SHP77 (cell line): ENCODE measurements at places on chromosomes 1 and 21.
A peak's percentile ranks its signal among the peaks of the same experiment; 100 is the strongest.

- no peak for DNase-seq
These were observed 312.3 kb downstream of the RRAGC start for GRCh38 chr1:38547321-38547720.

DNA sequence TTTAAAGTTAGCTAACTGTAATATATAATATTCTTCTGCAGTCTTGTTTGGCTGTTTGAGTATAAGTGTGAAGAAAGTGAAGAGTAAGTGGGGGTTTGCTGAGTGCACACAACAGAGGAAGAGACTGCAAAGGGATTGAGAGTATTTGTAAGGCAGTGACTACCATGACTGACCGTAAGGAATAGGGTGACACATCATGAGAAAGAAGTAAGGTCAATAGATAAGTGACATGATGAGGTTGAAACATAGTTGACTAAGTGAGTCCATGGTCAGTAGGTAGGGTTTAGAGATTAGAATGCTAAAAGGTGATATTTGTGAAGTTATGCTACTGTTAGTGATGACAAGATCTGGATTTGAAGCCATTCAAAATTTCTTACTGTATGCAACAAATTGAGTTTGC lies 27.7 kb downstream of the WARS2 start:
- DNase-seq: no peak

- no peak for DNase-seq
These were observed at the start of gene UBE2U for GRCh38 chr1:64203420-64203819. Gene UBE2U (plus strand): TSS chr1:64203623. CDS start chr1:64204051, 428 bp downstream.

- no peak for DNase-seq
These were observed 28.0 kb upstream of the H3-3A start for GRCh38 chr1:226034482-226034881.

- DNase-seq: no peak
These were observed 53.9 kb upstream of the AKT3 start for GRCh38 chr1:243903895-243904294.

DNA sequence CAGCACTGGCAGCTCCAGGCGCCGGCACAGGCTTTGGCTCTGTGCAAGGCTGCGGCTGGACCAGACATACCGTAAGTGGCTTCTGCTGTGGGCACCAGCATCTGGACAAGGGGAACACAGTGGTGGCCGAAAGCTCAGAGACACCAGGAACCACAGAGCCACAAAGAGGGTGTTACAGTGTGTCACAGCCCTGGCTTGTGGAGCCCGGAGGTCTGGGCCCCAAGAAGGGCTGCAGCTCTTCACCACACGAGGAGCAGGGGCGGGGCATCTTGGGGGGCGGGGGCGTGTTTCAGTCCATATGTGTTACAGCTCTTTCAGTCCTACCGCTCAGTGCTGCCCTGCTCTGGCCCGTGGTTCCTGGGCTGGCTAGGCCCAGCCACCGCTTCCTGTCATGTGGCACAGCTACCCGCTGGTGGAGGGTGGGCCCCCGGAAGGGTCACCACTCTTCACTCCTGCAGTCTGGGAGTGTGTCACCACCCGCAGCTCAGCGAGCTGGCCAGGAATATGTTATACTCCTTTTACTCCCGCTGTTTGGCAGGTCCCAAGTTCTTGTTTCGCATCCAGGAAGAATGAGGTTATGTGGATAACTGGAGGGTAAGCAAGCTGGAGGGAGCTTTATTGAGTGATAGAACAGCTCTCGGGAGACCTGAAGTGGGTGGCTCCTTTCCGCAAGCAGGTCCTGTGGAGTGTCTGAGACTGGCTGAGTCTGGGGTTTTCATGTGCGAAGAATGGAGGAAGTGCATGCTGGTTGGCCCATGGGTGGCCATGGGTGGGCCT lies 3.3 kb upstream of the LSM10 start:
- peak; percentile 95 for DNase-seq

GRCh38 chr1:224219011-224219611 lies 36.1 kb downstream of the DEGS1 start:
- DNase-seq: no peak

- DNase-seq: no peak
These were observed 49.8 kb upstream of the GADD45A start for GRCh38 chr1:67635055-67635809.

GRCh38 chr1:31382379-31382989 lies 9.6 kb upstream of the FABP3 start:
- DNase-seq: no peak

GRCh38 chr1:116379674-116380498 lies 6.8 kb downstream of the ATP1A1 start:
- no peak for DNase-seq

DNA sequence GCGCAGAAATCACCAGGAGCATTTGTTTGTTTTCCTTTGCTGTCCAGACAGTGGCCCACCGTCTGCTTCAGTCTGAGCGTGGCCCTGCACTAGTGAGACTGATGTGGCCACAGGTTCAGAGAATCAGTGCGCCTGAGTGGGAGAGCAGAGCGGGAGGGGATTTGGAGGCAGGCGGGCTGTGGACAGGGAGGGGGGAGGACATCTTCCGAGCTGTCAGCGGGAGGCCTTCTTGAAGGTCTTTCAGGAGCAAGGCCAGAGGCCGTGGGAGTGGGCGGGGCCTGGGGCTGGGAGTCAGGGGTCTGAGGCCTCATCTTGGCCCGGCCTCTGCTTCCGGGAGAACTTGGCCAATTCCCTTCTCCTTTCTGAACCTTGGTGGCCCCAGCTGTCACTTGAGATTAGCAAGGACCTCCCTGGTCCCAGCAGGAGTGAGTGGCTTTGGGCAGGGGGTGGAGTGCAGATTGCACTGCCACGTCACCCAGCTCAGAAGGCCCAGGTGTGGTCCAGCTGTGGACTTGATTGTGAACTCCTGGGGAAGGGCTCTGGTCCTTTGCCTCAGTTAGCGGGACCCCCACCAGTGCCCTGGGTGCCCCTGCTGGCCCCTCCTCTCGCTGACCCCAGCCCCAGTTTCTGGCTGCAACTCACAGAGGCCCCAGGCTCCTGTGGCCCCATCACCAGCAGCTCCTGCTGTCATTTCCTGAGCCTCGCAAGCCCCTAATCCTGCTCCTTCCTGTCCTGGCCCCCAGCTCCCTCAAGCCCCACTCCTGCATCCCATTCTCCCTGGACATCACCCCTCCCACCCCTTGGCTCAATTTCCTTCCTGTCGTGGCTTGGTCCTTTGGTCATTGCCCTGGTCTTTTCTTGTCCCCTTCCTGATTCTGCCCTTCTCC lies 8.4 kb downstream of the TNFRSF1B start:
- DNase-seq: no peak

- no peak for DNase-seq
These were observed 83.6 kb downstream of the ST6GALNAC3 start for GRCh38 chr1:76158126-76158525.

DNA sequence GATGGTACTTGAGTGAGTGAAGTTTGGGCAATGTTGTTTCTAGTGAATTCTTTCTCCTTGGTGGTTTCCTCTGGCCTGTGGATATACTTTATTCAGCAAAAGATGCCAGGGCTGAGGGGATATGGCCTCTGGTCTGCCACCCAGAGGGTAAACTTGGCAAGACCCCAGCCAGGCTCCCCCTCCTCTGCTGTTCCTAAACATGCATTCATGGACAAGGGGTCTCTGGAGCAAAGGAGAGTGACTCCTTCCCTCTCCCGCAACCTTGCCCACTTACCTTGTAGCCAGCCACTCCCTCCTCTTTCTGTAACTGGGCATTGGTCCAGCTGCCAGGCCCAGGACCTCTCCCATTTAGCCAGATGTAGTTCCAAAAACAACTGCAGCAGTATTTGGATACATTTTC lies 43.8 kb downstream of the RUNX3 start:
- no peak for DNase-seq

DNA sequence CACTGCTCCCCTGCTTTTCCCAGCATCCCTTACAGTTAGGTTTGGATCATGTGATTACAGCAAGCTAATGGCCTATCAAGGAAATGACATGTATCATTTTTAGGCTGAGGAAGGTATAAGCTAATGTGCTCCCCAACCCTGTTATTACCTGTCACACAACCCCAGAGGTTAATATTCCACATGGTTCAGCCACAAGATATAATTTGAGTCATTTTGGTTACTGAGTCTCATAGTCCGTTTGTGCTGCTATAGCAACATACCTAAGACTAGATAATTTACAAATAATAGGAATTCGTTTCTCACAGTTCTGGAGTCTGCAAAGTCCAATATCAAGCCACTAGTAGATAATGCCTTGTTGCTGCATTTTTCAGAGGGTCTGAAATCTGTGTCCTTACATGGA lies 29.1 kb upstream of the SLC16A1 start:
- DNase-seq: no peak

GRCh38 chr1:56135864-56136147 lies 443.6 kb downstream of the PLPP3 start:
- no peak for DNase-seq

DNA sequence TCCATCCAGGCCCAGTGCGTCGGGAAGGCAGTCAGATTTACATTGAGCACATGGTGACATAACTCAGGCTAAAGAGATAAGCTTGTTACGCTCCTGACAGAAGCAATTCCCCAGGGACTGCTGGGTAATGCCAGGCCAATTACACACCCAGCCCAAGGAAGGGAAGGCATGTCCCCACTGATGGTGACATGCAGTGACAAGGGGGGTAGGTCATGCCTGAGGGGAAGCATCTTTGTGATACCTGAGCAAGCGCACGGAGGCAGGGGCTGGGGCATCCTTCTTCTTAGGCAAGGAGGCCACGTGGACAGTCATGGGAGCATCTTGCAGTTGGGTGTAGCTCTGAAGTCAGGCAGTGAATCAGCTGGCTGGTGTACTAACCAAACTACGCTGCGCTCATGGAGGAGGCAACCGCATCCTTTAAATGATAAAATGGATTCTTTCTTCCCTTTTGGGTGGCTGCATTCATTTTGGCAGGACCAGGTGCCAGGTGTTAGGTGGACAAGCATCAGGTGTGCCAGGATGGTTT lies 39.6 kb upstream of the GRIK3 start:
- no peak for DNase-seq

GRCh38 chr1:223887747-223888418 lies 42.1 kb upstream of the TP53BP2 start:
- DNase-seq: peak; percentile 80

GRCh38 chr1:2130156-2130555 lies 64.4 kb downstream of the FAAP20 start:
- no peak for DNase-seq

GRCh38 chr21:33026878-33027400 lies 1.2 kb downstream of the OLIG2 start:
- DNase-seq: no peak

- DNase-seq: no peak
These were observed 640.4 kb upstream of the ADGRL4 start for GRCh38 chr1:79646880-79647279.

DNA sequence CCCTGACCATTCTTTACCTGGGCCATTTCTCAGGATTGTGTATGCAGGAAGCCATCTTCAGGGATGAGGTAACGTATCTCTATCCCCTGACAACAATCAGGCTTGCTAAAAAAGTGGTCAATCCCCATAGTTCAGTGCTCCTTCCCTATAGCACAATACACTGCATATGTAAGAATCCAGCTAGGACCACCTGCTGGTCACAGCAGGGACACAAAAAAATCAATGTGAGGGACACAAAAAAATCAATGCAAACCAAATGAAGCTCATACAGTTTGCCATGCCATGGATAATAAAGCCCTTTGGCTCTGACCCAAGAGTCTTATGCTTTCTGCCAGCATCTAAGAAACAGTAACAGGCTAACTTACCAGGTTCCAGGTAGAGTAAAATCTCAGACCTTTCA lies 16.3 kb downstream of the ACBD6 start:
- DNase-seq: no peak

- DNase-seq: no peak
These were observed 66.1 kb upstream of the PLA2G4A start for GRCh38 chr1:186762653-186763052.

- DNase-seq: no peak
These were observed 2.1 kb upstream of the WASF2 start for GRCh38 chr1:27491748-27492700.

GRCh38 chr1:211753649-211754251 lies 76.8 kb downstream of the LPGAT1 start:
- DNase-seq: no peak

DNA sequence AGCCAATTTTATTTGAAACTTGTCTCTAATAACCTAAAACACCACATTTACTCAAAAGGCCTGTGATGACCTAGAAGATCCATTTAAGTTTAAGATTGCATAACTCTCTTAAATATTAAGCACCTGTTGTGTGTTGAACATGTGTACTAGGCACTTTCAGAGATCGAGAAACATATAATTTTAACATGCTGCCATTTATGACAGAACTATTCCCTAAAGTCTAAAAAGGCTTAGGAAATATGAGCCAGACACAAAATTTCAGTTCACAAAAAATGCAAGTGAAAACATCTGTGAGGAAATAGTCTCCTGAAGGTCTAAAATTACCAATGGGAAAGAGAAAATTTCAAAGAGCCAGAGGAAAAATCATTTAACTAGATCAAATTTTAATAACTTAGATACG lies 37.7 kb downstream of the CEP170 start:
- DNase-seq: no peak

DNA sequence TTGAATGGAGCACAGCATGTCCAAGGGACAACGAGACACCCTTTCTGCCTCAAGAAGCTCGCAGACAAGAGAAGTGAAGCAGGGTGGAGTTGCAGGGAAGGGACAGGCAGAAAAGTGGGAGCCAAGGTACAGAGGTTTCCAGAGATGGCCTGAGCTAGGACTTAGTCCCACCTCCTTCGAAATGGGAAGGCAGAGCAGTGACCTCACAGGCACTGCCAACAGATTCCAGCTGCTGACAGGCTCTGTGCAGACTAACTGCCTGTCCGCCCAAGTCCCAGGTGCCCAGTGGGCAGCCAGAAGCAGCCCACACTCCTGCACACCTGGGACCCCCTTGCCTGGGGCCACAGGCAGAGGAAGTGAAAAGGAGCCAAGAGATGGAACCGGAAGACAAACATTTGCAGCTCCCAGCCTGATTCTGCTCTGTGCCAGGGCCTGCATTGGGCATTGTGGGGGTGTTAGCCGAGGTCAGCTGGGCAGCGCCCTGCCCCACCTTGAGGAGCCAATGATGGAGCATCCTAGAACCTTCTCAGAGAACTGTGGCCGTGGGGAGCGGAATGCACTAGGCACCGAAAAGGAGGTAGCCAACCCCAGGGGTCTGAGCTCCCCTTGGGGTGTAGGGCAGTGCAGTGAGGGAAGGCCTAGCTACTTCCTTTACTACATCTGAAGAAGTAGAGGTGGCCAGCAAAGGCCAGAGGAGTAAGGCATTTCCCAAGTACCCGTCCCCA lies 27.5 kb upstream of the RSPO1 start:
- no peak for DNase-seq

GRCh38 chr1:169390303-169390702 lies 22.3 kb downstream of the BLZF1 start:
- no peak for DNase-seq

GRCh38 chr21:17416139-17416538 lies 96.7 kb upstream of the CXADR start:
- no peak for DNase-seq

DNA sequence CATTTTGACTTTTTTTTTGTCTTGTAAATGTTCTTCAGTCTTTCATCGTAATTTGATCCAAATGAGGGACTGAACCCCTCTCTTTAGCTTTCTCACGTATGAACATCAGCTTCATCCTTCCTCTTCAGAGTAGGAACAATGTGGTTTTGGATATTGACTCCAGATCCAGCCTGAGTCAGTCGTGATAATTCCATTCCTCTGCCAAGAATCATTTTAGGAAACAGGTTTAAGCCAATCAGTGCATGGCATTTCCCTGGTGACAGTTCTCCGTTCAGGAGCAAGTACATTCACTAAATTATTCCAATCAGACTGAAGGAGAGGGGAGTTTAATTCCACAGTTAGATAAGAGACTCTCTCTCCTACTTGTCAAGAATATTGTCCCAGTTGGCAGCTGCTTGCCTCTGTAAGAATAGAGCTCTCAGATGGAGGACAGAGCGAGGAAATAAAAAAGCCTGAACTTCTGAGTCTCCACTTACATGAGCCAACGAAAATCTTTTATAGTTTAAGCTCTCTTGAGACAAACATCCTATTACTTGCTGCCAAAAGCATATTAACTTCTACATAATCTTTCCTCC lies 18.6 kb downstream of the RHOU start:
- no peak for DNase-seq
